ENCODE measurements at places on chromosomes 1 and 21. TPM values are rescaled to one million over a fixed set of nuclear protein-coding genes. Genes with fewer than 3 reads are reported as not detected.

GRCh38 chr1:62040450-62040849 is 154.2 kb upstream of the L1TD1 start:
- DNase-seq: no peak

DNA sequence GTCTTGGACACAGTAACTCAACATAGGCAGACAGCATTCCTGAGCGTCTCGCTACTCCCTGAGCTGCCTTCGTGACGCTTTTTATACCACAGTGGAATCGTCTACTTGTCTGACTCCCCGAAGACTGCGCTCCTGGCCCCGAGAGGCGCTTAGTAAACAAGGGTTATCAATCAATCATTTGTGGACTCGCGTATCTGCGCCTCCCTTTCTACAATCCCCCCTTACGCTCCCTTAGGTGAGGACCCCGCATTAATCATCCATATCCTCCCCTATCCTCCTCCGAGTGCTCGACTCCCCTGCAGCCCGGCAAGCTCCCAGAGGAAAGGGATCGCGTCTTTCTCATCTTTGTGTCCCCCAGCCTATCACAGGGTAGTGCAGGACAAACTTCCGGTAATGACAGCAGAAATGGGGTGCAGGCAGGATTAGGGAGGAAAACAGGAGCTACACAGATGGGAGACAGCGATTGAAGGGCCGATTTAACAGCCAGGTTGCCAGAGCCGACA is 522 bp downstream of the TMEM59 start:
- peak; percentile 50 for DNase-seq

DNA sequence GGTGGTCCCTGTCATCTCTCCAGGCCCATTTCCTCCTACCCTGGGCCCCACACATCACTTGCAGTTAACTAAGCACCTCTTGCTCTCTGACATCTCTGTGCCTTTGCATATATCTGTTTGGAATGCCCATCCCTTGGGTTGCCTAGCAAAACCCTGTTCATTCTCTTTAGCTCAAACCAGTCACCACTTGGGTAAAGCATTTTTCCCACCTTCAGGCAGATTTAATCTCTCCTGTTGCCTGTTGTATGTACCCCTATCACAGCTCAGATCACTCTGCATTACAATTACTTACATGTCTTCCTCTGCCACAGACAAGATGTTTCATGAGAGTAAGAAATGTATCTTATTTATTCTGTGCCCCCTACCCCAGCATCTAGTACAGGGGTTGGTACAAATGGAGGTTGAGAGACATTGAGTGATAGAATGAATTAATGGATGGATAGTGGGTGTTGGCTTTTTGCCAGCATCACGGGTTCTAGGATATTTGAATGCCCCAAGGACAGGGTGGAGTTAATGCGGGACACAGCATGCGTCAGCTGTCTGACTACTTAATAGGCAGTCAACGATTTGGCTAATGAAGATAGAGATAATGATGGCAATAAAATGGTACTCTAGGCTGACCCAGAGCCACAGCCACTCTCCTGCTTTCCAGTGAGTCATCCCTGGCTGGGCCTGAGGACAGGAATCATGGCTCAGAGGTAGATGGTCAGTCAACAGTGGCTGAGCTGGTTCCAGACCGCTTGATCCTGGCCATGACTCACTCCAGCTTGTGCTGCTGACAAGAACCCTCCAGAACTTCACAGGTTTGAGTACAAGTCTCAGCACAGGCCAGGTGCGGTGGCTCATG is 6.5 kb downstream of the NR0B2 start:
- DNase-seq: no peak

FCAMR gene
- 0.59 TPM for total RNA-seq

GRCh38 chr1:202187041-202187671 is 6.4 kb upstream of the LGR6 start:
- DNase-seq: no peak

B3GALT5 gene
- 0.05 TPM for total RNA-seq

GRCh38 chr21:20341431-20341830 is 656.8 kb upstream of the NCAM2 start:
- no peak for DNase-seq

DNA sequence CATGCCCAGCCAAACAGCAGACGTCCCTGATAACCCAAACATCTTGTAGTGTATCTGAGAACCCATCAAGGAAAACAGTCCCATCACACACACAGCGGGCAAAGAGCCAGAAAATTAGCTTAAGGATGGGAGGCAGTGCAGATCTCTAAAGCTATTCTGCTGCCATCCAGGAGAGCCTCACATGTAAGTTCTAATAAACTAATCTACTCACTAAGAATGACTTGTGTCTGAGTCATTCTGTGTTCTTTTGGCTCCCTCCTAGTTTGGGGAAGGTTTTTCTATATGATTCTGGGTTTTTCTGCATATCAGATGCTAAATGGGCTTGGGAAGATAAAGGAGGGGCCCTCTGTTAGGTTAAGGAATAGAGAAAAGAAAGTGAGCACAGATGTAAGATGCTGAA is 162.8 kb downstream of the HUNK start:
- DNase-seq: no peak

DNA sequence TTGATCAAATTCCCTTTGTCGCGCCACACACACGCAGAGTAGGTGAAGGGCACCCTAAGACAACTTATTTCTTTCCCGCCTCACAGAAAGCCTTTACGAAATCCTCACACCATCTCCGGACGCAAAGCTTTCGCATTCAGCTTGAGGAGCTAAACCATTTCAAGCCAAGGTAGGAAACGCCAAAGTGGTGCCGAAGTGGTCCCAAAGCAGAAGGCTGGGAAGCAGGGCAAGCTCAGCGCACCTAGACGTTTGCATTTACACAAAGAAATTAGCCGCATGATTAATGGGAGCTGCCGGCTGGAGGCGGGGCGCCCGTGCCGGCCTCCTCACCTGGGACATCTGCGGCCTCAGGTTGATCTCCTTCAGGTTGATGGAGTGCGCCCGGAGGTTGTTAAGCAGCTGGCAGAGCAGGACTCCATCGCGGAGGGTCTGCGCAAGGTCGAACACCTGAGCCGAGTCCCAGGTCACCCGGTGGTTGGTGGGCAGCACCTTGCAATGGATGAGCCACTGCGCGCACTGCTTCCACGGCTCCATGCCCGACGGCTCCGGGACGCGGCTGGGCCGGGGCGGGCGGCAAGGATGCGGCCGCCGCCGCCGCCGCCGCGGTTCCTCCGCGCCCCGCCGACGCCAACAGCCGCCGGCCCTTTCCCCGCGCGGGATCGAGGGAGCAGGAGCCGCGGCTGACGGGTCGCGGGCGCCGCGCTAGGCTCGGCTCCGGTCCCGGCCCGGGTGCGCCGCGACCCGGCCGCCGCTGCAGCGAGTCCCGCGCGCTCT is 457 bp downstream of the VAV3 start:
- DNase-seq: no peak

DNA sequence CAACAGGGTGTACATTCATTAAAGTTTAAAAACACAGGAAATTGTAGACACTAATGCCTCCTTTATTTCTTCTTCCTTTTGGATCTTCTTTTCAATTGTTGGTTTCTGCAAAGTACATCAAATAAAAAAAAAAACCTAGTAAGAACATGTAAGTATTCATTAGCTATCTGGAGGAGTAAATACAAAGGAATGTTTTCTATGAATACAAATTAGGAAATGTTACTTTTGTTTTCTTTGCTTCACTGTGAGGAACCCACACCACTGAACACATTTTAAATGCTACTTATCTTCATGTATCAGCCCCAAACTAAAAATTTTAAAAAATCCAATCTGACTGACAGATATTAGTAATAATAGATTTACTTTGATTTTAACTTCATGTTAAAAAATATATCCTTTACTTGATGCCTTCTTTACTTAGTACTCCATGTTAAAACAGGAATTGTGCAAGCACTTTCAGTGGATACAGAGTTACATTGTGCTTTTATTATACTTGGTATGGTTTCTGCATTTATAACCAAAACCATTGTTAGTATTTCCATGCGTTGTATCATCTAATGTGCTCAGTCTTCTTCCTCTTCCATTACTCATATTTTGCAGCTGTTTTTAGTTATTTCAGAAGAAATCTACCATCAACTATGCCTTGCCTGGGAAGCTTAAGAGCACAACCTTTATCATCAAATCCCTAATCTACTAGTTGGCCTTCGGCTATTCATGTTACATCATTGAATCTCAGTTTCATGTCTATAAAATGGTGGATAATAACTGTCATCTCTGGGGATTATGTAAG is 236.9 kb upstream of the DPYD start:
- no peak for DNase-seq

DNA sequence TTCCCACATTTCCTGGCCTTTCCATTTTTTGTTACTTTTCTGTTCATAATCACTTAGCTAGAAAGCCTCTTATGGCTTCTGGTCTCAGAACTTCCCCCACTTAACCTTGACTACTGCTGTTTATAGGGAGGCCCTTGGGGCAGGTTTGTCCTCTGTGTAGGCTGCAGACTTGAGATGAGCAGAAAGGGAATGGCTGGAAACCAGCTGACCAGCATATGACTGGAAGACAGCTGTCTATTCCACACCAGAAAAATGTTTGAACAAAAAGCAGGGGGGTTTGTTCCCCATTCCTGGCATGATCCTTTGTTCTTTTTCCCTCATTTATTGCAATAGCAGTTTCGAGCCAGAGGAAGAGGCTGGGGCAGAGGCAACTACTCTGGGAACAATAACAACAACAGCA is 4.9 kb upstream of the SH3D21 start:
- DNase-seq: no peak

GRCh38 chr1:94303005-94303404 is 65.6 kb upstream of the ARHGAP29 start:
- DNase-seq: no peak

LAD1 gene
- 3.4 TPM for total RNA-seq

DNA sequence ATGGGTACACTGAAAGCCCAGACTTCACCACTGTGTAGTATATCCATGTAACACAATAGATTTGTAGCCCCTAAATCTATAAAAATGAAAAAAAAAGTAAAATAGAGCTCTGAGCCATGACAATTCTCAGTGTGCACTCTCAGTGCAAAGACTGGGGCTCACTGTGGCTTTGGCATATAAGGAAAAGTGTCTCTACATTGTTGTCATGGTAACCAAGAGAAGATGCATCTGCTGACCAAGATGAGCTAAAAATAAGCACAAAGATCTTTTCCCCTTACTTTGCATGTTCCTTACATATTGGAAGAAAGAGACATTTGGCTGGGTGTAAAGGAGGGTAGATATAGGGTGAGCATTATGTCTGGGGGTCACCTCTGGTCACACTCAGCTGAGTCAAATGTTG is 12.0 kb downstream of the PGLYRP4 start:
- DNase-seq: no peak

- DNase-seq: no peak
These were observed 8.3 kb downstream of the SUSD4 start for GRCh38 chr1:223355699-223356098.

DNA sequence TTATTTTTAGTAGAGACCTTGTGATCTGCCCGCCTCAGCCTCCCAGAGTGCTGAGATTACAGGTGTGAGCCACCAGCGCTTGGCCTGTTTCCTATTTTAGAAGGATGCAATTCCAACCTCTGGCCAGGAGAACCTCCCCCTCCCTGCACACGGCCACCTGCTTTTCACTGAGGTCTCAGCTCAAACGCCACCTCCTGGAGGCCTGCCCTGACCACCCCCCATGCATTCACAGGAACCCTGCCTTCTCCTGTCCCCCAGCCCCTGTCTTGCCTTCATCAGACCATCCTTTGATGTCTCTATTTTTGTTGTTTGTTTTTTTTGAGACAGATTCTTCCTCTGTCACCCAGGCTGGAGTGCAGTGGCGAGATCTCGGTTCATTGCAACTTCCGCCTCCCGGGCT is 2.3 kb downstream of the SRM start:
- no peak for DNase-seq

KIAA0040 gene
- total RNA-seq: 12.0 TPM

- DNase-seq: no peak
These were observed 9.4 kb downstream of the DNTTIP2 start for GRCh38 chr1:93869653-93870052.

DNA sequence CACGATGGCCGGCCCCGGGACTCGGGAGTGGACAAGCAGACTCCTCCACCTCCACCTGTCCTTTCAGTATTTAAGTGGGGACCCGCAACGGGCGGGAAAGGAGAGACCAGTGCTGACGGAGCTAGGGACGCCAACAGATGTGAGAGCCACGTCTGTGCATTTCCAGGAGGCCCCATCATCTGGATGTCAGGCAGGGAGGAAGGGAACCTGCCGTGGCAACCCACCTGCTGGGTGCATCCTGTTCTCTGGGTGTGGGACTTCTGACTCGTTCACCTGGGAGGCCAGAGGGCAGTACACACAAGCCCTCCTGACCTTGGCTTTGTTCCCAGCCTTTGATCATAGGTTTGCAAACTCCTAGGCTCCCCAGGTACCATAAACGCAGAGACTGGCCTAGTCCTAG is 5.6 kb upstream of the PCBP3 start:
- no peak for DNase-seq

DNA sequence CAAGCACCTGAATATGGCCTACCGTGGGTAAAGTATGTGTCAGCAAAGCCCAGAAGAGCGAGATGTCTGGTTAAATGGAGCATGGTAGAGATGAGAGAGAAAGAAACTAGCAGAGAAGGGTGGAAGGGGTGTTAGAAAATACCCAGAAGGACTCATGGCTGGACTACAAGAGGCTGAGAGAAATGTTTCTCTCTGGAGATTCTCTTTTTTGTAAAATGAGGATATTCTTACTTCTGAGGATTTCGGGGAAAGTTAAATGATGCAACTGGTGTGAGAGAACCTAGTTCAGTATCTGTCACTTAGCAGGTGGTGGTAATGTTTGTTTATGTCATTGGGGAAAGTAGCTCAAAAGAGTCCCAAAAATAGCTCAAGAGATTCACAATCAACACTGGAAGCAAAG is 7.2 kb upstream of the EPS15 start:
- no peak for DNase-seq

- no peak for DNase-seq
These were observed 27.4 kb downstream of the DUSP10 start for GRCh38 chr1:221714227-221715152.

Measured in liver (tissue), 10 donors.